ENCODE measurements at places on chromosomes 3 and 15.

GRCh38 chr3:114218578-114219185 is 18.7 kb downstream of the ZNF80 start:
- no peak for DNase-seq

DNA sequence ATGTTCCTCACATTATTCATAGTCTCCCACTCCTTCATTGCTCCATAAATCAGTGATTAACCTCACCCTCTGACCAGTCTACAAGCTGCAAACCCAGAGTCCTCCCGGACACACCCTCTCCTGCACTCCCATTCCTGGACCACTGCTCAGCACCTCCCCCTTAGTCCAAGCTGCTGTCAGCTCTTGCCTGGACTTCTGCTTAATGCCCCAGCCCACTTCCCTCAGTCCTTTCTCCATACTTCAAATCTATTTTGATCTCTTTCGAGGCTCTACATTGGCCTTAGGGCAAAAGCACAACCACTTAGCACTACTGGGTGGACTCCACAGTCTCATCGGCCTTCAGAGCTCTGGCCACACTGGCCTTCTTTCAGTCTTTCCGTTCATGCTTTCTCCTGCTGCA is 79.4 kb upstream of the FAM98B start:
- no peak for DNase-seq

DNA sequence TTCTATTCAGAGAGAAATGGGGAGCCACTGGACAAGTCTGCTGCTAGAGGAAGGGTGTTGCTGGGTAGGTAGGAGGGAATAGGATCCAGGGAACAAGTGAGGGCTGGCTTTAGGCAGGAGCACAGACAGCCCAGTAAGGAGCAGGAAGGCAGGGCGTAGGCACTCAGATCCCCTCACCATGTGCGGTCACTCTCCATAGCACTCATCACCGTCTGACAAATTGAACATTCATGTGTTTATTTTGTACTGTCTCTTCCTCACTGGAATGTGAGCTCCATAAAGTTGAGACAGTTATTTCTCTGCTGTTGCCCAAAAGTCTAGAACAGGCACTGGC is 24.2 kb upstream of the LRRC34 start:
- DNase-seq: no peak

GRCh38 chr3:30639937-30640336 is 33.5 kb downstream of the TGFBR2 start:
- no peak for DNase-seq

- no peak for DNase-seq
These were observed 1003.1 kb upstream of the GBE1 start for GRCh38 chr3:82764521-82764920.

GRCh38 chr3:104717828-104718196 is 648.9 kb upstream of the ALCAM start:
- no peak for DNase-seq

- no peak for DNase-seq
These were observed 36.7 kb downstream of the CMTM7 start for GRCh38 chr3:32428092-32429068.

DNA sequence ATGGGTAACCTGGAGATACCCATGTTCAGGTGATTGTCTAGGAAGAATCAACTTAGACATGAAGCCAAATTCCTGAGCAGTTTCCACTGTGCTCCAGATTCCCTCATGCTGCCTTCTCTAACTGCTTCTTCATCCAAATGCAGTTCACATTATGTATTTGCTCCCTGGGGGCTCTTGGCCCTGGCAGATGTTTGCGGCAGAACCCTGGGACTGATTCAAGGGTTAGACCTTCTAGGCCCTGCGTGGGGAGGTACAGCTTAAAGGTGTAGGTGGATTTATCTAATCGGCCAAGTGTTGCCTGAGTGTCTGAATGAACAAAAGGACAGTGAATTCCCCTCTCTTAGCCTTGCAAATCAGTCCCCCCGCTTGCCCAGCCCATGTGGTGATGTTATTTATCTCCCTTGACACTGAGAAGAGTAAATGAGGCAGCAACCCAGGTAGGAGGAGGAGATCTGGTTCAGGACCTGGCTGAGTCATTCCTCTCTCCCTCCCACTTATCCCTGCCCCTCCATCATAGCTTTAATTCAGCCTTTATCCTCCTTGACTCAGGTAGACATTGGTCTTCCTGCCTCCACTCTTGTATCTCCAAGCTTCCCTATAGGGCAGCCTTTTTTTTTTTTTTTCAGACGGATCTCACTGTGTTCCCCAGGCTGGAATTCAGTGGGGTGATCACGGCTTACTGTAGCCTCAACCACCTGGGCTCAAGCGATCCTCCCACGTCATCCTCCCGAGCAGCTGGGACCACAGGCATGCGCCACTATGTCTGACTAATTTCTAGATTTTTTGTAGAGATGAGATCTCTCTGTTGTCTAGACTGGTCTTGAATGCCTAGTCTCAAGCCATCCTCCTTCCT is 54.8 kb downstream of the MAGEF1 start:
- DNase-seq: no peak

DNA sequence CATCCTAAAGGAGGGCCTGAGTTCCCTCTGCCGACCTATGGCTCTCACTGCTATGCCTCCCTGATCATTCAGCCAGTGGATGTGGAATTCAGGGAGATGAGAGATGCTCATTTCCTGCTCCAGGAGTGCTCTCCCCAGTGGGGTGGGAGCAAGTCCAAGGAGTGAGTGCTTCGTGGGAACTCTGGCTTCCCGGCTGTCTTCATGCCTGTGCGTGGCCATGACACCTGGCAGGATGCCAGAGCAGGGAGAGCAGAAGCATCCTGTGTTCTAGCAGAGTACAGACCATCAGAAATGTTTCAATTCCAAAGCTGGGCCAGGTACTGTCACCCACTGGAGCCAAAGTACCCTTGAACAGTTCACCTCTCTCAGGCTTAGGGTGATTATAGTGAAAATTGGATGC is 45.1 kb downstream of the APH1B start:
- no peak for DNase-seq

GRCh38 chr3:32281570-32282106 is 43.2 kb downstream of the CMTM8 start:
- no peak for DNase-seq

DNA sequence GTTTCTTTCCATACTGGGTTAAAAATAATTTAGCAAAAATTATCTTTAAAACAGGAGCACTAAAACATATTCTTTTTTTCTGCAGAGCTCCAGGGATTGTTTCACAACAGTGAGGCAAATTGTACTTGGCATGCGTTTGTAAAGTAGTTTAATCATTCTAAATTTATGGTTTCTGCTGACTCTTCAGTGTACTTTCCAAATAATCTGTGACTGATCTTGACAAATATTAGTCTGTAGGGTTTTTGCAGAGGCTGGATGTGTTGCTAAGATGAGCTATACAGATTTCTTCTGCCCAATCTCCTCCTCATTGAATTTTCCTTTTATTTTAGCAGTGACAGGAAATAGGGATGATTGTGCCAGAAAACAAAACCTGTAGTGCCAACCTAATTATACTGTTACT is 328.0 kb upstream of the MANF start:
- DNase-seq: no peak

- peak; percentile 47 for DNase-seq
These were observed at the start of gene OXTR for GRCh38 chr3:8769088-8769822. TSS of gene OXTR (minus strand) at chr3:8769613. CDS start at chr3:8768187, 1,426 bp downstream.

DNA sequence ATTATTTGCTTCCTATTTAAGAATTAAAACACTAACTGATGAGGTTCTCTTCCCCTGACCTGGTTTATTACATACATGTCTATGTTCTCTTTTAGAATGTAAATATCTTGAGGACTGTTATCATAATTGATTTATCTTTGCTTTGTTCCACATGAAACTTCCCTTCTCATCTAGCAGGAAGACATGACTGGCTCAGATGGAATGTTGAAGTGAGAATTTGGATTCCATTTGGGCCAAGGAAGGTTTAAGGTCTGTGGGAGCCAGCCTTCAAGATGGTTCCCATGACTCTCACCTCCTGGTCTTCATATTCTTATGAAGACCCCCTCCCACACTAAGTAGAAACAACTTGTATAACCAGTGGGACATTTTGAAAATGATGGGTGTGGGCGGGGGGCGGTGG is 222.2 kb upstream of the GADL1 start:
- DNase-seq: no peak

GRCh38 chr3:95036526-95037021 is 973.7 kb downstream of the NSUN3 start:
- no peak for DNase-seq

GRCh38 chr3:160755776-160756304 is at the start of gene PPM1L:
TSS of gene PPM1L (plus strand) at chr3:160756231.
- peak; percentile 32 for DNase-seq

DNA sequence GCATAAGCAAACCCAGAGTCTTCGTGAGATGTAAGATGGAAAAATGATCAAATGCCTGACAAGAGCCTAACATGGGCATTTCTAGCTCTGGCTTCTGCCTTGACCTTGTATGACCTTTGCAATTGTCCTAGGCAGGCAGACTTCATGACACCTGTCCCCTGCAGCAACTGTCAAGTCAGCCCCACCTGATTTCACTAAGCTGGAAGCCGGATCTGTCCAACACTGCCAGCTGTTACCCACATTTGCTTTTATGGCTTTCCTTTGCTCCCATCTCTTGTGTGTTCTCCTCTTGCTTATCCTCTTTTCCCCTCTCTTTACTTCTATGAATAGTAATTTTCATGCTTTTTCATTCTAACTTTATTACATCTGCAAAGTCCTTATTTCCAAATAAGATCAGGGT is 48.5 kb upstream of the TNIK start:
- no peak for DNase-seq

GRCh38 chr3:167940241-167940640 is 155.5 kb downstream of the GOLIM4 start:
- no peak for DNase-seq

GRCh38 chr15:60790641-60791040 is 311.7 kb upstream of the ICE2 start:
- no peak for DNase-seq

DNA sequence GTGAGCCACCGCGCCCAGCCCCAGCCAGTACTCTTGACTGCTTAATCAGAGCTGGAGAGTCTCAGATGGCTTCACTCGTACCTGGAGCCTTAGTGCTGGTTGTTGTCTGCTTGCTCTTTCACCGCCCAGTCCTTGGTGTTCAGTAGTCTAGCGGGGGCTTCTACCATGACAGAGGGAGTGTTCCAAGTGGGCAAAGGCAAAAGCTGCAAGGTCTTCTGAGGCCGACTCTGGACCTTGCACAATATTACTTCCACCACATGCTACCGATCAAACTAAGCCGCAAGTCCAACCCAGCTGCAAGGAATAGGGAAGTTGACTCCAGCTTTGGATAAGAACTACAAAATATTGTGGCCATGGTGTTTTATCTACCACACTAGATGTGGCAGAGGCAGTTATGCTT is 6.6 kb downstream of the PARL start:
- DNase-seq: no peak

- no peak for DNase-seq
These were observed 60.2 kb downstream of the MAP3K13 start for GRCh38 chr3:185423178-185423577.

DNA sequence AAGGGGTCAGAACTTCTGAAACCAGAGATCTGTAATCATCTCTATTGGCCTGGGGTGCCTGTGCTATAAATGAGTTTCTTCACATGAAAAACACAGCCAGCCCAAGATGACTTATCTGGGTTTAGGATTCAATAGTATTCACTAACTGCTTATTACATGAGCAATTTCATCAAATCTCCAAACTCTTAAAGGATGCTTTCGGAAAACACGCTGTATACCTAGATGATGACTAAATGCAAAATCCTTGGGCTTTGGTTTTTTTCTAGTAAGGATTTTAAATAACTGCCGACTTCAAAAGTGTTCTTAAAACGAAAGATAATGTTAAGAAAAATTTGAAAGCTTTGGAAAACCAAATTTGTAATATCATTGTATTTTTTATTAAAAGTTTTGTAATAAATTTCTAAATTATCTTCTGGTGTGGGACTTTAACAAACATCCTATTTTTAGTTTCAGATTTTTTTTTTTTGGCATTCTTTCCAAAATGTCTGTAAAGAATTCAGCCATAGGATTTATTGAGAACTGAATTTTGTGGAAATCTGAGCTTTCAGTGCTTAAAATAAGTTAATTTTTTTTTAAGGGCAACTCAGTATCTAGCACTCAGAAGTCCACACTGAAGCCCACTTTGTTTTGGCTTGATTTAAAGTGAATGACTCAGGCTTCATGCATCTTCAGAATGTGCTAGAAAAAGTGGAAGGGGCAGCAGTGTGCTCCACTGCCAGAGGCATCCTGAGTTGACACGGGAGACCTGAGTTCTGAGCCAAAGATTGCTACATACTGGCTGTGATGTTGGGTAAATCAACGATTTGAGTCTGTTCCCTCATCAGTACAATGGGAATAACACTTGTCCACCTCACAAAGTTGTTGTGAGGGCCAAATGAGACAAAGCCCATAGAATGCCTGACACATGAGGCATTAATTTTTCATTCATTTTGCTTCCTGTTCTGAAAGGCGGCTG is 18.7 kb downstream of the TMEM43 start:
- no peak for DNase-seq

DNA sequence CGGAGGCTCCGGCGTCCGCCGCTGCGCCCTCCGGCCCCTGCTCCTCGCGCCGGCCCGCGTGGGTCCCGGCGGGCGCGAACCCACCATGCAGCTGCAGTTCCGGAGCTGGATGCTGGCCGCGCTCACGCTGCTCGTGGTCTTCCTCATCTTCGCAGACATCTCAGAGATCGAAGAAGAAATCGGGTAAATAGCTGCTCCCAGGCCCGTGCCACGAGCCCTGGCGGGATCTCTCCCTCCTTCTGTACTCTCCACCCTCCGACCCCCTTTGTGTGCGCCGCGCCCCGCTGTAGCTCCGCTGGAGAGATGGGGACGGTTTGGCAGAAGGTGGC is 263 bp downstream of the ST8SIA2 start:
- DNase-seq: no peak

GRCh38 chr15:84905016-84905916 is 20.8 kb downstream of the SLC28A1 start:
- no peak for DNase-seq

GRCh38 chr15:100918690-100919480 is at the start of gene LRRK1:
TSS of gene LRRK1 (plus strand) at chr15:100919357. CDS start at chr15:100924633, 5,276 bp downstream.
- DNase-seq: no peak

All from stimulated activated CD4-positive, alpha-beta T cell treated with anti-CD3 and anti-CD28 coated beads, Interleukin-1b, Interleukin-23, amount 100 ng/mL, for 4 hours (primary cell).